ENCODE measurements at places on chromosomes 7 and 10. TPM values are rescaled to one million over a fixed set of nuclear protein-coding genes. Genes with fewer than 3 reads are reported as not detected.

TWIST1 gene
- 45.0 TPM for total RNA-seq

PLOD3 gene
- total RNA-seq, result 93.2 TPM

HACD1 gene
- total RNA-seq, result 23.5 TPM

IRF5 gene
- not detected for total RNA-seq

EGFR gene
- total RNA-seq, result 130 TPM

OR2A7 gene
- 0.20 TPM for total RNA-seq

TMEM213 gene
- not detected for total RNA-seq

ADK gene
- 49.7 TPM for total RNA-seq

Measured in subcutaneous preadipocyte (primary cell).